ENCODE measurements at places on chromosomes 4 and X.

GRCh38 chrX:101171883-101172400 is 47.6 kb upstream of the DRP2 start:
- no peak for DNase-seq

DNA sequence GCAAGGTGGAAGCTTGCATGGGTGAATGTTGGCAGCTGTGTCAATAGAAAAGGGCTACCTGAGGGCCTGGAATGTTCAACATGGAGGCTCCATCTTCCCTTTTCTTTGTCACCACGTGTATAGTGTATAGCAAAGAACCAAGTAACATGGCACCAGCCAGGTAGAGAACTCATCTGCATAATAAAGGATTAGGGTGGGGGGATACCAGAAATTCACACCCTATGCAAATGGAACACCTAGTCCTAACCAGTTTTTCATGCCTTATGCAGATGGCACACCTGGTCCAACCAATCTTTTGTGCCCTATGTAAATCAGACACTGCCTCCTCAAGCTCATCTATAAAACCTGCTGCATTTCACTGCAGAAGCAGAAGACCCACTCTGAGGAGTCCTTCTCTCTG is 169.6 kb upstream of the GLRA2 start:
- DNase-seq: no peak

GRCh38 chrX:2666491-2666890 is 24.6 kb upstream of the CD99 start:
- DNase-seq: no peak

DNA sequence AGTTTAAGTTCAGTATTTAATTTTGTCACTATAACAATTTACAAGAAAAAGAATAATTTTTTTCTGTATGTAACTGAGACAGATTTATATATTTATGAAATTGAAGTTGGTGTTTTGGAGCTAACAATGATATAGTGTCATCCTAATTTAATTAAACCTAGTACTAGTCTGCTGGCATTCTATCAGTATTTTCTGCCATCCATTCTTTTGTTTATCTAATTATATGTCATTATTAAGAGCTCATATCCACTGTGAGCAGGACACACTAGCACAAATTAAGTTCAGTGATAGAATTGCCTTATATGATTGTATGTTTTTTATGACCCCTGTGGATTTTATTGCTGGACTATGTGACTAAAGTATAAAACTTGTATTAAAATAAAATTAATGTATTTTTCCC is 996.5 kb downstream of the CCSER1 start:
- DNase-seq: no peak
